ENCODE measurements at places on chromosomes 3 and 15.

DNA sequence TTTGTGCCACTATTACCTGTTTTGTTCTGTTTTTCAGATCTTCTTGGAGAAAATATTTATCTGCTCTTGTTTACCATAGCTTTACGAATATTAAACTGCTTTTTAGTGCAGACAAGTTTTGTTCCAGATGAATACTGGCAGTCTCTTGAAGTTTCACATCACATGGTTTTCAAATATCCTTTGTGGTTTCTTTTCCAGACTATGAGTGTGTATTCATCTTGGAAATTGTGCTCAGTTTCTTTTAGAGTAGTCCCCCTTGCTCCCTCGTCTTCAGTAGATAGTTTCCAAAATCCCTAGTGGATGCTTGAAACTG lies 1.2 kb downstream of the PIGB start:
- no peak for DNase-seq

GRCh38 chr3:185069037-185070030 lies 83.5 kb downstream of the C3orf70 start:
- DNase-seq, result no peak

GRCh38 chr3:131142580-131142979 lies 115.9 kb downstream of the NEK11 start:
- no peak for DNase-seq

- peak; percentile 41 for DNase-seq
Measured at GRCh38 chr15:80173022-80173759, 20.4 kb downstream of the FAH start.

GRCh38 chr3:84308379-84308778 lies 650.4 kb upstream of the CADM2 start:
- DNase-seq, result no peak

DNA sequence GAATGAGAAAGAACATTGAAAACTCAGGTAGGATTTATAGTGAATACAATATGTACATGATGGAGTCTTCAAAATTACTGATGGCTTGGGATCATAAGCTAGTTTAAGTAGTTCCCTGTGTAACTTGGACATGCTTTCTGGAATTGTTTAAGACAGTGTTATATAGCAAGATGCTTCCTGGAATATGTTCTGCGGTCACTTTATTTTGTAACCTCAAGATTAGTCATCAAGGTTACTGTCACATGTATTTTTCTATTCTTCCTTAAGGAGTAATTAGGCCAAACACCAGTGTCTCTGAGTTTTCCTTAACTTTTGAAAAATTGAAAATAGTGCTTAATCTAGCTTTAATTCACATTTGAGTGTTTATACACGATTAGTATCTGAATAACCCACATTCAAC lies 760.3 kb upstream of the ARRDC4 start:
- DNase-seq, result no peak

DNA sequence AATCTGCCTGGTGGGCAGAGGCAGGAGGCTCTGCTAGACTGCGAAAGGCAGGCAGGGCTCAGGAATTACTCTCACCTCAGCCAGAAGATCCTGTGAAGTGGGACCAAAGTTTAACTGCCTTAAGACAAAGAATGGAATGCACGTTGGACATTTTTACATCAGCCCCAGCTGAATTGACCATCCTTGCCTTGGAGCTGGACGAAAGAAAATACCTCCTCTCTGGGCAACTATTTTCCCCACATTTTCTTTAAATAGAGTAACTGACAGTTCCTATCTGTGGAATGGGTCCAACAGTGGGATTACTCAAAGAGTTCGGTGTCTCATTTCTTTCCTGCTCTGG lies 28.7 kb downstream of the ARID3B start:
- no peak for DNase-seq

DNA sequence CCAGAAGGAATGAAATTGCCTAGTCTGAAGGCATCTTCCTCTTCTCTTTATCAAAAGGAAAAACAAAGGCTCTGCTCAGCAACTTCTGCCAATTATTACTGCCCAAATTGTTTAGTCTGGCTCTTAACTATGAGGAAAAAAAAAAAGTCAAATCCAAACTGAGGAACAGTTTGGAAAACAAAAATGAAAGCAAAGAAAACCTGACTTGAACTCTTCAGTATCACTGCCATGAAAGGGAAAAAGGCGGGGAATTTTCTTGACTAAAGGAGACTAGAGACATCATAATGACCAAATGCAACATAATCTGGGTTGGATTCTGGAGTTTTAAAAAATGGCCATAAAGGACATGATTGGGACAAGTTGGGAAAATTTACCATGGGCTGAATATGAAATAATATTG lies 156.3 kb downstream of the STT3B start:
- no peak for DNase-seq

DNA sequence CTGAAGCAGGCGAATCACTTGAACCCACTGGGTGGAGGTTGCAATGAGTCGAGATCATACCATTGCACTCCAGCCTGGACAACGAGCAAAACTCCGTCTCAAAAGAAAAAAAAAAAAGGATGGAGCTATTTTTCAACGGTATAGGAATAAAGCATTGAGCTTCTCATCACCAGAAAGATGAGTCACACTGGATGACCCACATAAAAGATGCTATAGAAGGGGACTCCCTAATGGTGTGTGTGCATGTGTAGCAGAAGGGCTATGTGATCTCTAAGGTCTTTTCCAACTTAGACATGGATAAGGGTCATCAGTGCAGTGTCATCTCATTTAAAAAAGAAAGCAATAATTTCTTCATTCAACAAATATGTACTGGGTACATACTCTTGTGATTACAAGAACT lies 476.0 kb downstream of the MFSD1 start:
- DNase-seq, result no peak

DNA sequence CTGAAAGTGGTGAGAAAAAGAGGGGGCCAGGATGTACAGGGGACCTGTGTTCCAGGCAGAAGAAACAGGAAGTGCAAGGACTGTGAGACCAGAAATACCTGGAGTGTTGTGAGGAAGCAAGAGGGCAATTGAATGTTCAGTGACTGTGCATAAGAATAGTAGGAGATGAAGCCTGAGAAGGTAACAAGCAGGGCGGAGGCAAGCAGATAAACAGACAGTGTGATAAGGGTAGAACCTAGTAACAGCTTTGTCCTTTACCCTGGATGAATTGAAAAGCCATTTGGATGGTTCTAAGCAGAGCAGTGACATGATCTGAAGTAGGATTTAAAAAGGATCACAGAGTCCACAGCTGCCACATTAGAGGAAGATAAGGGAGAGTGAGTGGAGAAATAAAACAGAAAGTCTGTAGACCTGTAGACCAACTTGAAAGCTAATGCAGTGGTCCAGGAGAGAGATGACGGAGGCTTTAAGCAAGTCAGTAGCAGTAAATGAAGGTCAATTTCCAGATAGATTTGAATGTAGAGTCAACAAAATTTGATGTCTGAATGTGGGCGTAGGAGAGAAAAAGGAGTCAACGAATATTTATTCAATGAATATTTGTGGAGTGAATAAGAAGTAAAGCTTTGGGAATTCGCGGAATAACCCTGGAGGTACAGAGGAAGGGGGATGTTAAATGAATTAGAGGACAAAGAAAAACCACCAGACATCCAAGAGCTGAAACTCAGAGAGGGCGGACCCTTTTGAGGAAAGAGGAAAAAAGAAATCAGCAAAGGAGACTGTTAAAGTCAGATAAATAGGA lies 4.2 kb upstream of the PLOD2 start:
- DNase-seq, result no peak

GRCh38 chr3:114411190-114411668 lies 117.4 kb downstream of the TIGIT start:
- no peak for DNase-seq

DNA sequence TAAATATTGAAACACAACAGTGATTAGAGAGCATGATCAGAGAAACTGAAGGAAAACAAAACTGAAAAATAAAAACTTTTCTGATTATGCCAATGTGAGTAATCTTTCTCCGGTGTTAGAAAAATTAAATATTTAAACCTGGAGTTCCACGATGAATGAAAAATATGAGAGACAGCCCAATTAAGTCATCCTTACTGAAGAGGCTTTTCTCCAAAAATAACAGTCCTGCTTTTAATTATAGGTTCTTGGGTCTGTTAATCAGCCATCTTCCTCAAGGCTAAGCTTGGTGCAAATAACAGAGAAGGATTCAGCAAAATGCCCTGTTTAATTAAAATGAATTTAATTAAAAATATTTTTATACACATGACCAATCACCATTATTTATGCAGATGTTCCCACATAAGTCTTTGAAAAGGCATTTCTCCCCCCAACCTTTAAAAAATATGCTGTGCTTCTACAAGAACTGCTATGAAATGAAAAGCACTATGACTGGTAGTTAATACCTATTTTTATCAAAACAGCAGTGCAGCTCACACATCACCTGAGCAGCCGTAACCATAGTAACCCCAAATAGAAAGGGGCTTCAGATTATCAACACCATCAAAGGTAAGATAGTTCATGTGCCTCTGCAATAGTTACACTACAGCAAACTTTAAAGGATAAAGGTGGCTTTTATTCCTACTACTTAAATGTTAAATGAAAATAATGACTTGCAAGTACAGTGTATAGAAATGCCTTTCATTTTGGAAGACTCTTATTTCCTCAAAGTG lies 175.7 kb downstream of the SLC9A9 start:
- no peak for DNase-seq

DNA sequence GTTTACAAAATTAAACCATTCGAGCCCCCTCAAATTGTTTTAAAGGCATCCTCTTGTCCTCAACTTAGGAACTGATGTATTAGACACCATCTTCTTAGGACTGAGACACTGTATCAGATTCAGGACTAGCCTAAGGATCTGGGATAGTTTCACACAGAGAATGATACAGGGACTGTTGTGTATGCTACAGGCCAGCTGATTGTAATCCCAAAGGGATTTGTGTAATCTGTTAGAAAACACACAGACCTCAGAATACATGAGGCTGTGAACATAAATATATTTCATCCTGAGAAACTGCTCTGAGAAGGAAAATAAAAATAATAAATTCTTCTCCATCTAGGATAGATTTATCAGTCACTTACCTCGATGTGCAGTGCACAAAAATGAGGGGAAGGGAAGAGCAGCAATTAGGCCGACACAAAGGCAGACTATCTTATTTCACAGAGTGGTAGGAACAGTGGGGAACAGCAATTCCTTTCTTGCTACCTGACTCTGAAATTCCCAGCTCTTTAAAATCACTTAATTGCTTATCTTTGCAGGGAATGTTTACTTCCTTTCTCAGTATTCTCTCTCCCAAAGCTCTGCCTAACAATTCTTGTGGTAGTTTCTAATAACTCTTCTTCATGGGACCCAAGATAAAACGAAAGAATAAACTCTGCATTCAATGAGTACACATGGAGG lies 322.5 kb downstream of the MAGI1 start:
- DNase-seq, result no peak

All from activated T-helper 1 cell treated with Interleukin-2 at 50 U/mL for 16 hours (primary cell).